ENCODE measurements at places on chromosomes 2 and 18.

DNA sequence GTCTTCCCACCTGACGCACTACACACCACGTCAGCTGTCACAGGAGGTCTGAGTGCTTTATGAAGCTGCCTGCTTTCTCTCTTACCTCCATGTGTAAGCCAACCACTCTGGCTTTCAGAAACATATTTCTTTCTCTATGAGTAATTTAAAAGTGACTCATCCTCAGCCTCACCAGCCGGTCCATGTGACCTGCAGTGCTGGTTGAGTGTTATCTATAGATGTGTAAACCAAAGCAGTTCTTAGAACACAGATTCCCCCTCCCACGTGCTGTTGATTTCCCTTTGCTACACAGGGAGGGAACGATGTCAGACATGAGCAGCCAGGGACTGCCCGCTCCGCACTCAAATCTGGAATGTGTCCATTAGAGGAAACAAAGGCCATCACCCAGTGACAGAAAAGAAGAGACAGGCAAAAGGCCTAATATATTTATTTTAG, 157.8 kb downstream of the BCL2 start:
- peak; percentile 74 for DNase-seq

- no peak for DNase-seq
These were observed 787.2 kb downstream of the ADCYAP1 start for GRCh38 chr18:1691863-1692262.

GRCh38 chr2:205755923-205756322, 73.6 kb downstream of the NRP2 start:
- no peak for DNase-seq

GRCh38 chr18:36737316-36737715, 91.5 kb downstream of the TPGS2 start:
- DNase-seq: no peak

DNA sequence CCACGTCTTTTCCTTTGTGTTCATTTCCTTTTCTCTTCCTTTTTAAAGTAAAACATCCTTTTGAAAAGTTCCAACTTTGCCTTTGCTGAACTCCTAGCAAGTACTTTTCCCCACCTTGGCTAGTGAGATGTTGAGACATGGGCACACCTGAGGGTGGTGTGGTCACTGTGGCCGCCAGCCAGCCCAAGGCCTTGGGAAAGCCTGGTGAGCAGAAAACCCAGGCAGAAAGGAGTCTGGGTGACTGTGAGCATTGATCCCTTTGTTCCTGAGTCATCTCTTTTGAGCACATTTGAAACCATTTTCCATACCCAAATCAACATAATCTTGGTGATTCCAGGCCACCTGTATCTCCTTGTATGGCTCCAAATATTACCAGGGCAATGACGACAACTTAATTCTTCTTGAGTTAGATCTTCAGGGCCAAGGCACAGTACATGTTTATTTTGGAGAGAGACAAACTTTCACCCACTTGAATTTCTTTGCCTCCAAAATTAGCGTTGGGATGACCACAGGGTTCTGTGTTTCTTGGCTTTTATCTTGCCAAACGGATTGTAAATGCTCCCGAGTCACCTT, 14.5 kb downstream of the EPAS1 start:
- DNase-seq: no peak

DNA sequence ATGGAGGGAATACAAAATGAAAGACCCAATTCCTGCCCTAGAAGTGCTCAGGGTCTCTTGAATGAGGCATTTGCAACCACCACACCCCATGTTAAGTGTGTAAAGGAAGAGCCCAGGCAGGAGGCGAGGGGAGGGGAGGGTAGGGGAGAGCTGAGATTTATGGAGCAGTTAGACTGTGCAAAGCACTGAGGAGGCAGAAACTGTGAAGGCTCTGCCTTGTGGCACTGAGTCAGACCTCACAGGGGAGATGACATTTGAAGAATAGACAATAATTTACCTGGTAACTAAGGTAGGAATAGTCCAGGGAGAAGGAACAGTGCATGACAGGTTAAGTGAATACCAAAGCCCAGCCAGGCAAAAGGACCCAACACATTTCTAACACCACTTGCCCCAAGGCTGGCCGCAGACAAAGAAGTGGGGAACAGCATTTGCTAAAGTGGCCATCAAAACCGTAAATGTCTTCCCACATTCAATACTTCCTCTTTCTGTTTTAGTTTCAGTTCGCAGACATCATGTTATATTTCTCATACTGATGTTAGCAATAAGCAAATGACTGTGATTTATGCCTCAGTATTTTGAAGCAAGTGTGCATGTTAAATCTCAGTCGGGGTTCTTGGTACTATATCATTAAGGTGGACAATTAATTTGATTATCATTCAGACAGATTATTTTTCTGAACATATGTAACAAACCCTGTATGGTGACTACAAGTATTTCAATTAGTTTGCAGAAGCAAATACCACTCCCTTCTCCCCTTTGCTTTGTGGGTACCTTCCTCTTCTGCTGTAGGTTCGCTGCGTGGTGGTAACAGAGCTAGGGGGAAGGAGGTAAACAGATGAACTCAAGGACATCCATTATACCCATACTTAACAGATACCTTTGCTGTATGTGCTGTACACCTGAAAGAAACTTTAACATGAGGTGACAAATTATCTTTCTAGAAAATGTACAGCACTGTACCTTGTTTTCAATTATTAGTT, 27.5 kb downstream of the CDH20 start:
- peak; percentile 26 for DNase-seq

DNA sequence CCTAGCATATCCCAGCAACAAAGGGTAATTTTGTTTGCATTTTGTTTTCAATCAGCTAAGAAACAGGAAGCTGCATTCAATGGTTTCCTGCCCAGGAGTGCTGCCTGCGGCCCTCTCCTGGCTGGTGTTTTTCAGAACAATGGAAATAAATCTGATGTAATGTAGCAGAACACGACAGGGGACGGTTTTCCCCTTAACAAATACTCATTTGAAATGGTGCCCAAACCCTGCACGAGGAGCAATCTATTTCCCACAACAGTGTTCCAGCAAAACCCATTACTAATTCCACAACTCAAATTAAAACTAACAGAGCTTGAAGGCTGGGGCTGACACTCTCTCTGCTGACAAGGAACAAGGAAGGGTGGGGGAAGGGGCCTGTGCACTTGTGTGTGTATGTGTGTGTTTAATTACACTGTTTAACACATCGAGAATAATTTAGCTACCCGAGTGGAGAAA, 8.7 kb downstream of the CAPN13 start:
- no peak for DNase-seq

DNA sequence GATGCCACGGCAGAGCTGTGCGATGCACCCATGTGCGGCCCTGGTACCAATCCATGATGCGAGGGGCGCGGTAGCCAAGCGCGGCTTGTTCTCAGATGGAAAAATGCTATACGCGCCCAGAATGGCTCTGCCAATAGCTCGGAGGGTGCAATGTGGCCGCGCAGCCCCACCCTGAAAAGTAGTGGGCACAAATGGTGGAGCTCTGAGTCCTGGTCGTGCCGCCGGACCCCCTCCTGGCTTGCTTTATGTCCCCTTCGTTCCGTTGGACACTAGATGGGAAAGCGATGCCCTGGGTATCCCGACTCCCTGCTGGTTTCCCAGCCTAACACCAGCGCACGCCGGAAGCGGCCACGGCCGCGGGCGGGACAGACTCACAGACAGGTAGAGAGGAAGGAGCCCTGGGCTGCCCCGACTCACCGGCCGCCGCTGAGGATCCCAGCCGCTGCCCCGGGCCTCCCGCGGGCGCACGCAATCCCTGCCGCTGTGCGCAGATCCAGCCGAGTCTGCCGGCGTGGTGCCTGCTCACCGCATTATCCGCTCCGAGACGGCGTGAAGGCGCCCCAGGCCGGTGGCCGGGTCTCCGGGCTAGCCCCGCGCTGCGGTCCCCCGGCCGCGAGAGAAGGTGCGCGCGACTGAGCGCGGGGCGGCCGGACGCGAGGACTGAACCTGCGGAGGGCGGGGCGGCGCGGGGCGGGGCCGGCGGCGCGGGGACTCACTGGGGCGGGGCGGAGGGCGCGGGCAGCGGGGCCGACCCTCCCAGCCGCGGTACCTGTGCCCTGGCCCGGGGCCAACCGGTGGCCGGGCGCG, at the start of gene CDC42EP3:
Gene CDC42EP3, minus strand, starts transcription at position 634 of the 807 bp plus-strand sequence. CDS start 25,055 bp downstream, outside the sequence.
- DNase-seq: peak; percentile 91

DNA sequence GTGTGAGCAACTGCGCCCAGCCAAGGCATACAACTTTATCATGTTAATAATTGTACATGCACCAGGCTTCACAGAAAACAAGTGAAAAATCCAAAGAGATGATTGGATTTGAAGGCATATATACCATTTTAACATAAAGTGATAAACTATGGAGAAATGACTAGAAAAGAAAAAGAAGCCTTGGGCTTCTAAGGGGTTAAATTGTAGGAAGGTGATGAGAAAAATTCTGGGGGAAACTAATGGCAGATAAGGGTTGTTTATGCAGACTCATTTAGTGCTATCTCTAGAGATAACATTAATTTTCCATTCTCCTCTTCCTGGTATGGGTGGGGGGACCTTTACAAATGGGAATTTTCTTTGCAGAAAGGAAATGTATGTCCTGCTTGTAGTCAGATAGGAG, 154.0 kb downstream of the TMEM17 start:
- no peak for DNase-seq

- peak; percentile 65 for DNase-seq
These were observed 179.5 kb downstream of the CELF4 start for GRCh38 chr18:37385846-37386778.

DNA sequence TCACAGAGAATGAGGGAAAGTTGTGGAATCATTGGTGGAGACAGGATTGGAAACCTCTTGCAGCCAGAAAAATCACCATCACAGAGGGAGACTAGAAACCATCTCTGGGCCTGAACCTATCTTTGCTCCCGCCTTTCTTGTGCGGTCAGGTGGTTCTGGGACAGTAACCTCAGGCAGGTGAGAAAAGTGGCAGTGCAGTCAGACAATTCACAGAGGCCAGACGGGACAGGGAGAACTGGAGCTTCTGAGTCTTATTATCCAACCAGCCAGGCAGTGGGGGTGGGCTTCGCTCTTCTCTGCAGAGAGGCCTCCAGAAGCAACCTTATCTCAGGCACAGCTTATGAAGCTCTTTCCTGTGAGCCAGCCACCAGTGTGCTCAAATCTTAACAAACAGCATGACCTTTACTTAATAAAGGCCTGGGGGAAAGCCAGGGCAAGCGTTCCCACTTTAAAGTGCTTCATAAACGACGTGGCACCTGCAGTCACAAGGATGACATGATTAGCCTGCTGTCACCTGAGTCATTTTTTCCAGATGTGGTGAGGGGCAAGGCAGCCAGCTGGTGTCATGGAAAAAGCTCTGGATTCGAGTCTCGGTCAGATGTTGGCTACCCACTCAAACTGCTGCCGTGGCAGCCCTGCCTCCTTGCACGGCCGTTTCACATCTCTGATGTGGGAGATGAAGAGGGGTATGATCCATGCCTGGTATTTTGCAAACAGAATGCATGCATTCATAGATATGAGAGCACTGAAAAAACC, 109.7 kb downstream of the B3GNT2 start:
- no peak for DNase-seq

GRCh38 chr2:144517866-144518747, 1.8 kb downstream of the ZEB2 start:
- DNase-seq: no peak

- no peak for DNase-seq
These were observed 12.3 kb downstream of the ZEB2 start for GRCh38 chr2:144507441-144508171.

Data from GM20000 (cell line).